ENCODE measurements at places on chromosomes 6 and 20.

DNA sequence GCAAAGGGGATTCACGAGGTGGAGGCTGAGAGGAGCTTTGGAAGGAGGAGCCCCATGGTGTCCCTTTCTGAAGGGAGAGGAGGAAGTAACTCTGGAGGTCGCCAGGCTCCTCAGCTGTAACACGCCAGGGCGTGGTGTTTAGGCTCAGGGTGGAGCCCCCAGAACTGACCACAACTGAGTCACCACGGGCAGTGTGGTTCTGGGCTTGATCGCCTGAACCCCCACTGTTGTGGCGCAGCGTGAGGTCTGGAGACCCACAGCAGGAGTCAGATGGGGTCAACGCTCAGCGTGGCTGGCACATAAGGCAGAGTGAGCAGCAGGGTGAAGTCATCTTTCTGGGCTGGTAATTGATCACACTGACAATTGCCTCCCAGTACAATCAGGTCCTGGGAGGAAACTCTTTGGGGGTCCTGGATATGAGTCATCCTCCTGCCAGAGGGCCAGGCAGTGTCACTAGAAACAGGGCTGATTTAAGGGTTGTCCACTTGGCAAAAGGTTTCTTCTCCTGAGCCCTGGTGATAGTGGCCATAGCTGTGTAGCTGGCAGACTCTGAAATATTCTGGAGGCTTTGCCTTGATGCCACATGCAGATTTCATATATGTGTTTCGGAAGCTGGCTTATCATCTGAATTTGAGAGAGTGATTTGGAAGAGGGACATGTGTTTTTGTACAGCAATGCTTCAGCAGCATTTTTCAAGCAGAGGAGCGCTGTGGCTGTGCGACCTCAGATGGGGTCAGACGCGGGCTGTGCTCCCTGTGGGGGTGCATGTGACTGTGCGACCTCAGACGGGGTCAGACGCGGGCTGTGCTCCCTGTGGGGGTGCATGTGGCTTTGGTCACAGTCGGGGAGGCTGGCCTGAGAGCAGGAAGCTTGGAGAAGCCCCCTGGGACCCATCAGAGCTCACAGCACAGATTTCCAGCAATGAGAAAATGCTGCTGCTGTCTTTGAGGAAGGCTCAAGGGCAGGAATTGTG is 50.0 kb downstream of the SYNJ2 start:
- DNase-seq = peak; percentile 79

DNA sequence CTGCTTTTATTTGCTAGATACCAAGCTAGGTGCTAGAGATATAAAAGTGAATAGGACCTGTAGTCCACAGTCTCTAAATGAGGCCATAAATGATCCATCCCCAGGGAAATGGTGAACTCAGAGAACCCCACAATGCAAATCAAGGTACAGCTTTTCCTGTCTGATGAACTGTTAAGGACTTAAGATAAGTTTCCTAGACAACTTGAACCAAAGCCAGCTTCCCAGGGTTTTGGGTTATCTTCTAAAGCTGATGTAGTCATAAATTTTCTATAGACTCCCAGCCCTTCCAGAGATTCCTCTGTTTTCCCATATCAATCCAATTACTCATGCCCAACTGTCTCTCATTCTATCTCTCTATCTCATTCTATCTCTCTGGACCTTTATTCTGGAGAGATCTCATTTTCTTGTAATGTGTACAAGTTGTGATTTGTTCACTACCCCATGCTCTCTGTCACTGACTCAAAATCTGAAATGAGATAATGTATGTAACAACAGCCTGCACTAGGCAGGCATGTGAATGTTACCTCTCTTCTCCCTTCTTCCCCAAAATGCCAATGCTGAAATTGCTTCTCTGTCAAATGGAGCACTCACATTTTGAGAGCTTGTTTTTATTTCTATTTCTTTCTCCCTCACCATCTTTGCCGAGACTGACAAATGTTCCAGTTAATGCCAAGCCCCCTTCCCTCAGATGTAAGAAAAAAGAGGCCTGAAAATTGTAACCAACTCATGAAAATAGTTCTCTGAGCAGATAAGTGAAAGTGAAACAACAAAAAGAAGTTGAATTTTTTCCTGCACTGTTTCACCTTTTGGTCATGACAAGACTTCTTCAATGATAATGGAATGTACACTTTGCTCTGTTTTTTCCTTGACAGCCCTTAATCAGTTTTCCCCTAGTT is 279.9 kb downstream of the SLC35F1 start:
- no peak for DNase-seq

- no peak for DNase-seq
Observed at GRCh38 chr6:17865243-17865642, 122.2 kb downstream of the KIF13A start.

- DNase-seq = no peak
Observed at GRCh38 chr20:23513164-23513563, 22.2 kb downstream of the CST8 start.

- no peak for DNase-seq
Observed at GRCh38 chr6:69719602-69720193, 77.1 kb downstream of the LMBRD1 start.

GRCh38 chr6:52647199-52647598 is 23.7 kb upstream of the TMEM14A start:
- no peak for DNase-seq

- peak; percentile 17 for DNase-seq
Observed at GRCh38 chr20:5080384-5080877, 39.3 kb downstream of the PCNA start.

GRCh38 chr6:37987559-37987958 is 168.0 kb downstream of the ZFAND3 start:
- DNase-seq = no peak

DNA sequence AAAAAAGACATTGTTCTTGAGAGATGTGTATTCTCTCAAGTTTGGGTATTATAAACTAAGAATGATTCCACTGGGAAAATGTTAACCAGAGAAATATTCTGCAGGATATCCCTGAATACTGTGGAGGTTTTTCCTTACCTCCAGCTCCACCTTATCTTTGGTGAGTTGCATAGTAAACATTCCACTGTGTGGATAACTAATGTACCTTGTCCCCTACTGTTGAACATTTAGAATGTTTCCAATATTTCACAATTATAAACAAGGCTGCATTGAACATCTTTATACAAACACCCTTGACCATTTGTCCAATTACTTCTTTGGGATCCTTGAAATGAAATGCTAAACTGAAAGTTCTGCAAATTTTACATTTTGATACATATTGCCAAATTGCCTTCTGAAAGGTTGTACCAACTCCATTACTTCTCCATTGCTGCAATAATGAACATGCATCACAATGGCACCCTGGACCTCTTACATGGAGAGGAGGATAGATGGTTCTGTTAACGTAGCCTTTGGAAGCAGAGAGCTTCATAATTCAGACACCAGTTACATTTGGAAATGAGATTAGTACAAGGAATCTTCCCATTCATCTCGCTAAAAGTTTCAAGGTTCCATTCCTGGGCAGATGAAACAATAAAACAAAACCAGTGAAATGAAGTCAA is 35.0 kb upstream of the STK35 start:
- no peak for DNase-seq

DNA sequence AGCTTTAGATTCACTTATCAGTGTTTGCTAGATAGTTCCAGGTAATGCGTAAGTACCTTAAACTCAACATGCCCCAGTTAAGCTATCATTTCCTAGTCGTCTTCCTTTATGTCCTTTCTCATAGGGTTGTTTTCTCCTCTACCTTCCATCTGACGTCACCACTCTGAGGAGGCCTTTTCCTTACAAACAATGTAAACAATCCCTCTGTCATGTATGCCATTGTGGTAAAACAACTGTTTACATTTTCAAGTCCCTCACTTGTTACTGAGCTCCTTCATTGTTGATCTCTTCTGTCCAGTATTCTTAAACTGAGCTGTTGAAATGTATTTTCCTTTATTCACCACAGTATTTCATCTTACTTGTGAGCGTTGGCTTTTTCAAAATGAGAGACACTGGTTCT is 45.4 kb upstream of the PLCG1 start:
- DNase-seq = no peak

GRCh38 chr6:40906759-40907158 is 132.3 kb downstream of the UNC5CL start:
- no peak for DNase-seq

- DNase-seq = no peak
Observed at GRCh38 chr6:133241901-133242636, 912 bp downstream of the EYA4 start.

Measured in activated T-cell treated with anti-CD3 and anti-CD28 coated beads, Interleukin-2, amount 50 U/mL, for 72 hours (primary cell).